Hindlimb muscle (tissue), 1 donor: ENCODE measurements at places on chromosomes 3 and 15. TPM values are rescaled to one million over a fixed set of nuclear protein-coding genes. Genes with fewer than 3 reads are reported as not detected.

The SPTBN5 gene
- 5.2 TPM for polyA plus RNA-seq

The GOLGA6L7 gene
- not detected for polyA plus RNA-seq

GRCh38 chr3:39762537-39763070, 46.8 kb upstream of the MYRIP start:
- no peak for DNase-seq

- no peak for DNase-seq
Observed at GRCh38 chr15:36841193-36841592, 259.2 kb downstream of the MEIS2 start.

- no peak for DNase-seq
Observed at GRCh38 chr15:39139431-39140059, 441.3 kb upstream of the THBS1 start.

GRCh38 chr15:30922480-30923311, 19.0 kb downstream of the FAN1 start:
- DNase-seq: no peak

DNA sequence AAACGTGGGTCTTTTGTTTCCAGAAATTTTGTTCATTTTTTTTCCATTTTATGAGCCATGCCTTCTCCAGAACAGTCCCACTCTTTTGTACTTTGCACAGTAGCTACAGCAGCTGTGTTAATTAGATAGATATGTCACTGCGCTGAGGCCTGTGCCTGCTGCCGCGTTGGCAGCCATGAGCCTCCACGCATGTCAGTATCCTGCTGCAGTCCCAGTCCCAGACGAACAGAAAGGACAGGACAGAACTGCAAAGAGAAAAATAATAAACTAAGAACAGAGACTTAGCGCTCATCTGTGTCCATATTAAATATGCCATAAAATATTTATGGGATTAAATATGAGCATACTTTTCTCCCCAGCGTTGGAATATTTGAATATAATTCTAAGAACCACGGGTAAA, 442.4 kb upstream of the RARB start:
- no peak for DNase-seq

DNA sequence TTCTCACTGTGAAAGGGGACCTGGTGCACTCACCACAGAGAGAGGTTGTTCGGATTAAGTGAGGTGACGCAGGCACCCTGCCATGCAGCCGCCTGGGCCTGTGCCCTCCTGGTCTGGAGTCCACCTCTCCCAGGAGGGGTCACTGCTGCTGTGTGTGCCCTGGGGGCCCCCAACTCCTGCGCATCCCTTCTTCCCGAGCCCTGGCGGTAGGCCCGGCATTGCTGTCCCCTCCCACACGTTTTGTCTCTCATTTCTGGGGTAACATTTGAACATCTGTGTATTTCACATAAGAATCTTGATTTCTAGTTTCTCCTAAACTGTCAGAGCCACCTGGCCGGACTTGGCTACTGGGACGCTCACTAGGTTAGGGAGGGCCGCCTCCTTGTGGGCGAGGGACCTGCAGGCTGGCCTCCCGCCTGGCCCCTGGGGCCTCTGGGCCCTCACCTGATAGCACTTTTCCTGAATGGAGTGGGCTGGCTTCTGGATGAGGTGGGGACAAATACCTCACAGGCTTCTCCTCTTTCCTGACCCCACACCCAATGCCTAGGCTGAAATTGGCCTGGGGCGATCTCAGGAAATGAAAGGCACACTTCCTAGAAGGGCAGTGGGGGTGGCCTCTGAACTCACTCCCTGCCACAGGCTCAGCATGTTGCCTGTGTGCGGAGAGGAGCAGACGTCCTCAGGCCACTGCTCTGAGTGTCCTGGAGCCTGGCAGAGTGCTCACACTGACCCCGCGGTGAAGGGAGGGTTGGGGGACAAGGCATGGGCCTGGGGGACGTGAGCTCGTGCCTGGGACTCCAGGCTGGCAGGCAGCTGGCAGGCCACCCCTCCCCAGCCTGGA, 104.2 kb upstream of the PRR23E start:
- DNase-seq: peak; percentile 40
